ENCODE measurements at places on chromosomes 1 and 21.

DNA sequence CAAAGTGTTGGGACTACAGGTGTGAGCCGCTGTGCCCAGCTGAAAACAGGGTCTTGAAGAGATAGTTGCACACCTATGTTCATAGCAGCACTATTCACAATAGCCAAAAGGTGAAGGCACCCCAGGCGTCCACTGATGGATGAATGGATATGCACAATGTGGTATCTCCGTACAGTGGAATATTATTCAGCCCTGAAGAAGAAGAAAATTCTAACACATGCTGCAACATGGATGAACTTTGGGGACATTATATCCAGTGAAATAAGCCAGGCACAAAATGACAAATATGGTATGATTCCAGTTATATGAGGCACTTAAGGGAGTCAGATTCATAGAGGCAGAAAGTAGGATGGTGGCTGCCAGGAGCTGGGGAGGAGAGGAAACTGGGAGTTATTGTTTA, 137.6 kb upstream of the WNT4 start:
- no peak for DNase-seq

DNA sequence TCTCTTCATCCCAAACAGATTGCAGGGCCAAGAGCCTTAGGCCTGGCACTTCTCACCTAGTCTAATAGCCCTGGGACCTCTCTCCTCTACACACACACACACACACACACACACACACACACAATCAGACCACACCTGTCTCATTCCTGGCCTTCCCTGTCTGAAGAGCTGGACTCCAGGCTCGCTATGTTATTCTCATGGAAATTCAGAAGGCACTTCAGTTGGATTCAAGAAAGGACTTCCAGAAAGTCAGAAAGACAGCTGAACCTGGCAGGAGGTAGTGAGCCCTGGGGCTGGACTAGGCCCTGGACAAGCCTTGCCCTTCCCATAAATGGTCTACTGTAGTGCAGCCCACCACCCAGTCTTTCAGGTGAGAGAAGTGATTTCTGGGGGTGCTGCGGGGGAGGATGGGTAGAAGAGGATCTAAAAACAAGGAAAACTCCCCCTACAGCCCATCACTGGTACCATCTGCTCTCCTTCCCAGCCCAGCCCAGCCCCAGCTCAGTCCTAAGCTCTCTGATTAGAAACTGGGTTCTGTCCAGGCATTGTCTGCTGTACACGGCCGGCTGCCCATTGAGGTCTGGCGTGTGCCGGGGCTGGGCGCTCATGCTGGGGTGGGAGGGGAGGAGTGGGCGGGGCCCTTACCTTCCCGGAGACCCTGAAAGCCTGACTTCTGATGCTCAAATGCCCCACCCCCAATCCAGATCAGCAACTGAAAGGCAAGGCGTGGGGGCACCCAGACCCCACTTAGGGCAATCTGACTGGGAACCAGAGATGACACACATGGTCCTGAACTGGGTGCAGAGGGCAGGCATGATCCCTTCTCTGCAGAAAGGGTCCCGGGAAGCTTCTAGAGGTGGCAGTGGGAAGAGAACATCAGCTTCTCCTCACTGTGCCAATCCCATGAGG, 2.5 kb downstream of the KIF21B start:
- no peak for DNase-seq

- DNase-seq: no peak
Observed at GRCh38 chr1:3996846-3997705, 97.0 kb upstream of the C1orf174 start.

DNA sequence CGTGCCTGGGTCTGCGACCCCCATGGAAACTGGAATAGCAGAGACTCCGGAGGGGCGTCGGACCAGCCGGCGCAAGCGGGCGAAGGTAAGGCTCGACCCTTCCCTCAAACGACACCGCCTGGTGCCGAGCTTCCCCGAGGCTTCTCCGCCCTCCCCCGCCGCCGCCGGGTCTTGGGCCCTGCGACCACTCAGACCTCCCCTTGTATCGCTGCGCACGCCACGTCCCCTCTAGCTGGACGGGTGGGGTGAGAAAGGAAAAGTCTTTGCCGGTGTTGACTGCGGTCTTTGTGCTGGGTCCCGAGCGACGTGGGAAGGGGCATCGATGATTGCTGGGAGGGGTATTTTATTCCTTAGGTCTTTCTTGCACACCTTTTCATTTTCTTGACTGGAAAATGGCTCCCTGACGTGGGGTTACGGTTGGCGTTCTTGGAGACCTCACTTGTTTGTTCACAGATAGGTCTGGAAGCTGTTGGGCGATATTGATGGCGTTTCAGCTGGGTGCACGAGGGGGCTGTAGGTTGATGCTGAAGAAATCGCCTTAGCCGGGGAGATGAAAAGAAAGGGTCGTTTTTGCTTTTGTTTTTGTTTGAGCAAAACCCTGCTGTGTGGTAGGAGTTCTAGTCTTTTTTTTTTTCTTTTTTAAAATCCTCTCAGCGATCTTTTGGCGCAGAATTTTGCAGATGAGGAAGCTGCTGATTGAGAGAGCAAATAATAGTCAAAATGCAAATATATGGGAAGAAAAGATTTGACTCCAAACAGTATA, 776 bp downstream of the KDM1A start:
- peak; percentile 27 for DNase-seq

DNA sequence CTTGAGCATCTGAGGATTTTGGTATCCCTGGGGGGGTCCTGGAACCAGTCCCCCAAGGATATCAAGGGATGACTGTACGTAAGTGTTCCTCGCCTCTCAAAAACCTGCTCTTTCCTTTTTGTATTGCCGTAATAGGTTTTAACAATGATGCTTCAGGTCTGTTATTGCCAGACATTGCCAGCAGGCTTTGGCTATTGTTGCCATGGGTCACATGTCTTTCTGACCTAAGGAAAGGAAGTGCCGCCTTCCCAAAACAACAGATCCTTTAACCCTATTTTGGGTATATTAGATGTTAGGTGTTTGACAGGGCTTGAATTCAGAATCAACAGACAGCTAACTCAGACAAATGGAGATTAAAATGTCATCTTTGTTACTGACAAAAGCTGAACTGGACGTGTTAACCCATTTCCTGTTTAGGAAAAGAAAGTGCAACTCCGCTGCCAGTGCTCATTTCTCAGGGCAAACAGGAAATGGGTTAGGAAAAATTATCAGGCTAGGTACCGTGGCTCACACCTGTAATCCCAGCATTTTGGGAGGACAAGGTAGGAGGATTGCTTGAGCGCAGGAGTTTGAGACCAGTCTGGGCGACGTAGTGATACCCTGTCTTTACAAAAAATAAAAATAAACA, 12.4 kb upstream of the PRPF38B start:
- no peak for DNase-seq

GRCh38 chr1:206631085-206631509, 4.2 kb upstream of the DYRK3 start:
- peak; percentile 87 for DNase-seq

DNA sequence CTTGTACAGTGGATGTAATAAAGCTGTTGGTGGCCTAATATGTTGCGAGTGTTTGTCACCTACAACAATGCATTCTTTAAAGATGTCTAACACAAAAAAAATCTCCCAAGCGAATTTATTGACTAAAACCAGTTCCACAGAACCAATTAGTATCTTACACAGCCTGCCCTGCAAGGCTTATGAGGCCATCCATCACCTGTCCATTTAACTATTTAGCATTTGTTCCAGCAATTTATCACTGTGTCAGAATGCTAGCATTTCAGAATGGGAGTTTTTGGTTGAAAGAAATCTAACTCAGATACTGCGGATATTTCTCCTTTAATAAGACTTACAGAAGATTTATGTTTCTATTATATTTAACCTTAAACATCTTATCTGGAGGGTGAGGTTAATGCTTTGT, 831.1 kb upstream of the PRMT6 start:
- DNase-seq: peak; percentile 4

GRCh38 chr1:26582836-26583460, 53.4 kb downstream of the RPS6KA1 start:
- DNase-seq: peak; percentile 63

GRCh38 chr21:17435565-17436543, 77.0 kb upstream of the CXADR start:
- DNase-seq: no peak

- DNase-seq: no peak
Observed at GRCh38 chr21:26832546-26832945, 12.7 kb downstream of the ADAMTS1 start.

DNA sequence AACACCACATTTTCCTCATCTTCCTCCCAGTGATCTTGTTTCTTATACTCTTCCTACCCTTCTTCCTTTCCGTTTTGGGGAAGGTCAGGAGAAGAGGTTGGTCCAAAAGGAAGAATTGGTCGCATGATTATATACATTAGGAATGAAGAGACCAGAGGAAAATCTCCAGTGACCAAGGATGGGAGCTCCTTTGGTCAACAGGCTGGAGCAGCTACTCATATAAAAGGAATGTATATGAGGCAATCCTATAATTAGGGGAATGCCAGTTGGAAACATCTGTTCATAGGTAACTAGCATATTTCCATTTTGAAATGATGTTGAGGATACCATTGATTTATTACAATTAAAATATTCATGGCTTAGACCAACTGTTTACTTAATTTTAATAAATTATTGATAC, 114.5 kb downstream of the LRRC40 start:
- DNase-seq: peak; percentile 80

DNA sequence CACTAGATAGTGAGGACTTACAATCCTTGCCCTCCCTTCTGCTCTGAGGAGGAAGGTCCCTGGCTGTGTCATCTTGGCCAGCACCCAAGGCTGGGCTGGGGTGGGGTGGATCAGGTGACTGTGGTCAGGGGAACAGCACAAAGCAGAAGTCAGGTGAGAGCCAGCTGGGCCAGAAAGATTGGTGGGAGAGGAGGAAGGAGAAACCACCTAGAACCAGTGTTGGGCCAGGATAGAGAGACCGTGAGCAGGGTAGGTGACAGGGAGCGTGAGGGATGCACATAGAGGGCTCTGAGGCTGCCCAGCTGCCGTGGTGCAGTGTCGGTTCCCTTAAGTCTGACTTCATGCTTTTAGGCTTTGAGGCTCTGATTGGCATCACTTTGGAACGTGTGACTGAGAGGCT, 22.7 kb downstream of the NCF2 start:
- DNase-seq: peak; percentile 11

GRCh38 chr1:156591432-156592157, at the start of gene NAXE:
Gene NAXE, plus strand, starts transcription at chr1:156591776. Its CDS starts 29 bp downstream, at chr1:156591805.
- peak; percentile 58 for DNase-seq

DNA sequence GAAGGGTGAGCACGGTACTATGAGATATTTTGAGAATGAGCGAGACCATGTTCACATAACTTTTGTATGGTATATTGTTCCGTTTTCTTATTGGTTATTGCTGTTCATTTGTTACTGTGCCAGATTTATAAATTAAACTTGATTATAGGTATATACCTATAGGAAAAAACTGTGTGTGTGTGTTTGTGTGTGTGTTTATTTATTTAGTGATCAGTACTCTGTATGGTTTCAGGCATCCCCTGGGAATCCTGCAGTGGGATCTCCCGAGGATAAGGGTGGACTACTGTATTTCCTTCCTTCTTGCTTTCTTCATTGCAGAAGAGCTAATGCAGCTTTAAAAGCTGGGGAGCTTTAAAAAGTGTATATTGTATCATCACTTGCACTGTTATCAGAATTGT, 8.0 kb upstream of the ASH1L start:
- DNase-seq: no peak

GRCh38 chr1:202700061-202700460, 10.2 kb downstream of the SYT2 start:
- no peak for DNase-seq
